ENCODE measurements at places on chromosomes 6 and 20.

- DNase-seq = peak; percentile 38
Observed at GRCh38 chr20:16864069-16864468, 115.9 kb downstream of the OTOR start.

DNA sequence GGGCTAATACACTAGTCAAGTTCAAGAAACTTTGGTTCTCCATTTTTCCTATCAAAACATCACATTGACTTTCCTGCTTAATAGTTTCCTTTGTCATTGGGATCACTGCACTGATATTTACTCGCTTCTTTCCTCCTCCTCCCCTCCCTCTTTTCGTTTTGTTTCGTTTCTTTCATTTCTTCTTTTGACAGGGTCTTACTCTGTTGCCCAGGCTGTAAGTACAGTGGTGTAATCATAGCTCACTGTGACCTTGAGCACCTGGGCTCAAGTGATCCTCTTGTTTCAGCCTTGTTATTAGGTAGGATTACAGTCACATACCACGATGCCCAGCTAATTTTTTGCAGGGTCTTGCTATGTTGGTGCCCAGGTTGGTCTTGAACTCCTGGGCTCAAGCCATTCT, 12.3 kb downstream of the PAQR8 start:
- no peak for DNase-seq

GRCh38 chr6:133888929-133889556, at the start of gene TCF21:
TSS of gene TCF21 (plus strand) at chr6:133889113. CDS start at chr6:133889398, 285 bp downstream.
- peak; percentile 33 for DNase-seq

DNA sequence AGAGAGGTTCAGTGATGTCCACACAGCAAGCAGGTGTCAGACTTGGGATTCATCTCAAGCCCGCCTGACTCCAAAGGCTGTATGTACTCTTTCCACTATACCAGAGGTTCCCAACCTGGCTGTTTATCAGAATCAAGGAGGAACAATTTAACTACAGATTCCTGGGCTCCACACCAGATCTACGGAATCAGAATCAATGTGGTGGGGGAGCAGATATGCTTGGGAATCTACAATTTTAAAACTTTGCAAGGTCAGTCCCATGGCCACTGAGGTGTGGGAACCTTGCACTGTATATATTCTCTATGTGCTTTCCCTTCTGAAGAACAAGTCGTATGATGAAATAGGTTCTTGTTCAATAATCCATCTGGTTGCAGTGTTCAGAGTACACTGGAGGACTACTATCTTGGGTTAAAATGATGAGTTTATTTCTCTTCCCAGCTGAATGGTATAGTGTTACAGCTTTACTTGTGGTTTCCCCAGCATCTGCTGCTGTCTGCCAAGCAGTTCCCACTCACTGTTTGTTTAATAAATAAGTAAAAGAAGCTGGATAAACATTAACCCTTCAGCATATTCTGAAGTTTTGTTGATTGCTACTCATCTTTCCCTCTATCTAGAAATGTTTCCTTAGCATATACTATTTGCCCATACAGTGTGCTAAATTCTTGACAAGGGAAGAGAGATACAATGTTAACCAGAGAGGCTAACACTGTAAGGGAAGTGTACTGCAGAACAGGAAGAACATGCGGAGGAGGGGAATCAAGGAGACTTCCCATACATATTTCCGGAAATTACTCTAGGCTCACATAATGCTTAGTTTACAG, 9.9 kb downstream of the TTI1 start:
- DNase-seq = peak; percentile 50

DNA sequence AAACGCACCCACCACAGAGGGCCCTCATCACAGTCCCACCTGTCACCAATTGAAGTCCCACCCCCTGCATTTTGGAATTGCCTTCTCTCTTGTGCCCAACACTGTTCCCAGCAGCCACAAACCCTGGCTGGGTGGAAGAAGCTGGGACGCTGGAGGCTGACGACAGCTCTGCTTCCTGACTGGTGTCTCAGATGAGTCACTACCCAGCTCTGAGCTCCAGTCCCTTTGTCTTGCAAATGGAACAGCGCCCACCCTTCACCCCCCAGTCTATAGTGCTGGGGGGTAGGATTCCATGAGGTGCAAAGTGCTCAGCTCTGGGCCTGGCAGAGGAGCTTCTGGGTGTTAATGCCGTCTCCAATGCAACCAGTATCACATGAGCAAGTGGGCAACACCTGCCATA, 85.3 kb downstream of the DLGAP4 start:
- no peak for DNase-seq

GRCh38 chr6:136846046-136846445, 23.7 kb downstream of the PEX7 start:
- DNase-seq = peak; percentile 61

DNA sequence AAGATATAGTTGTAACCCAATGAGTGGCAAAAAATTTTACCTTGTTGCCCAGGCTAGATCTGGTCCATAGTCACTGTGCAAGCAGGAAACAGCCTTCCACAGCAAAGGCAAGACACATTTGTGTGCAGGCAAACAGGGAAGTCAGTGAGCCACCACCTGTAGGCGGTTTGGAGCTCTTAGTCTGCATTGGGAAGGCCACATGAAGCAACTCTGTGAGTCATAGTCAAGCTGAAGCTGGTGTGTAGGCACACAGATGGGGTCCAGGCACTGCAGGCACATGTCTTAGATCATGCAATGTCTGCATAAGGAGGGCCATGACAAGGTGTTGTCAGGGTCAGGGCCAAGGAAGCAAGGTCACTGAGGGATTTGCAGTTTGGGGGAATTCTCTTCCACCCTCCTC, 543.2 kb upstream of the EPHA7 start:
- peak; percentile 13 for DNase-seq
